ENCODE measurements at places on chromosomes 5 and 9. TPM values are rescaled to one million over a fixed set of nuclear protein-coding genes. Genes with fewer than 3 reads are reported as not detected.

TXNDC15 gene
- total RNA-seq, result 108 TPM

DNA sequence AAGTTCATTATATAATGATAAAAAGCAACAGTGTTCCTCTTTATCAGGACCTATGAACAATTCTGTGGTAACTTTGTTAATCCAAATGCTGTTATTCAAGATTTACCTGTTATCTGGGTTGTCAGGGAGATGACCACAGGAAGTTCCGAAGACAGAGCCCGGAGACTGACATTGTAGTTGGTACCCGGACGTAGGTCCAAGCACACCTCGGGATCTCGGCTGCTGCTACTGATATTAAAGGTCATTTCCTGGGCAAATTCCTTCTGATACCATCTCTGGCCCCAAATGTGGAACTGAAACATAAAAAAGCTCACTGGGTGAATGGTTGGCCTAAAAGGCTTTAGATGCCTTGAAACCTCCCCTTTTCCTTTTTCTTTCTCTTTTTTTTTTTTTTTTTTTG lies 96.7 kb downstream of the SUSD1 start:
- DNase-seq, result no peak

GRCh38 chr9:70747261-70747718 lies 332.8 kb upstream of the KLF9 start:
- no peak for DNase-seq

LCN15 gene
- not detected for total RNA-seq

GRCh38 chr5:37900692-37901091 lies 60.9 kb upstream of the GDNF start:
- DNase-seq, result peak; percentile 33

DNA sequence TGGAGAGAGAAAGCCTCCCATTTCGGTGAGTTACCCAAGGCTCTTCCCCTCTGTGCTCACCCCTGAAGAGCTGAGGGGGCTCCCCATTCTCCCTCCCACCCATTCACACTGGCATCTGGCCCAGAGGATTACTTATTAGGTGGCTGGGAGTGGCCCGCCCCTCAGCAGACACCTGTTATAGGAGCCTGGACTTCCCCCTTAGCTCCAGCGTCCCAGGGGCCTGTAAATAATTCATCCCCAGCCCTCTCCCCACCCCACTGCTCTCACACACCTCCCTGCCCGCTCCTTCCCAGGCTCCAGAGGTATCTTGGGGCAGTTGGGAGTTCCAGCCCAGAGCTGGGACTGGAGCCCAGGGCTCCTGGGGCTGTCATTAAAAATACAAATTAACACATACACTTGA lies 11.6 kb upstream of the SLC6A7 start:
- DNase-seq, result no peak

PBX3 gene
- total RNA-seq, result 15.1 TPM

GRCh38 chr5:14250084-14250695 lies 107.0 kb downstream of the TRIO start:
- peak; percentile 47 for DNase-seq

ACSL6 gene
- 0.03 TPM for total RNA-seq

- peak; percentile 21 for DNase-seq
Measured at GRCh38 chr9:117555964-117556629, 141.2 kb upstream of the ASTN2 start.

DNA sequence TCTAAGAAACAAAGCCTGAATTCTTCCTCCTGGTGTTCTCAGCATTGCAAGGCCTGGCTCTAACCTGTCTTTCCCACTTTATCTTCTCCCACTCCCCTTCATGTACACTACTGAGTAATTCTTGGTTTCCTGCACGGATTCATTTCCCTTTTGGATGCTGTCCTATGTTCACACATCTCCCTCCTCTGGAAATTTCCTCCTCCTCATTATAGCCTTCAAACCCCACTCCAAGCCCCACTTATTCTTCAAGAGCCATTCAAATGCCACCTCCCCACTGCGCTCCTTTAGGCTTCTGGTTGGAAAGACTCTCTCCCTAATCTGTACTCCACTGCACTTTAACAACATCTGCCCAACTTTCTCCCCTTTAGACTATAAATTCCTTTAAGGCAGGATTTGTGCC lies 28.2 kb upstream of the C5orf63 start:
- no peak for DNase-seq

SPAG8 gene
- not detected for total RNA-seq

PFN3 gene
- total RNA-seq, result not detected

GRCh38 chr9:134858051-134858841 lies 22.4 kb upstream of the FCN2 start:
- DNase-seq, result peak; percentile 28

Data from SJSA1 (cell line).